Activated CD4-positive, CD25-positive, alpha-beta regulatory T cell treated with anti-CD3 and anti-CD28 coated beads, Interleukin-2, amount 50 U/mL, for 16 hours (primary cell): ENCODE measurements at places on chromosomes 5 and 9.

DNA sequence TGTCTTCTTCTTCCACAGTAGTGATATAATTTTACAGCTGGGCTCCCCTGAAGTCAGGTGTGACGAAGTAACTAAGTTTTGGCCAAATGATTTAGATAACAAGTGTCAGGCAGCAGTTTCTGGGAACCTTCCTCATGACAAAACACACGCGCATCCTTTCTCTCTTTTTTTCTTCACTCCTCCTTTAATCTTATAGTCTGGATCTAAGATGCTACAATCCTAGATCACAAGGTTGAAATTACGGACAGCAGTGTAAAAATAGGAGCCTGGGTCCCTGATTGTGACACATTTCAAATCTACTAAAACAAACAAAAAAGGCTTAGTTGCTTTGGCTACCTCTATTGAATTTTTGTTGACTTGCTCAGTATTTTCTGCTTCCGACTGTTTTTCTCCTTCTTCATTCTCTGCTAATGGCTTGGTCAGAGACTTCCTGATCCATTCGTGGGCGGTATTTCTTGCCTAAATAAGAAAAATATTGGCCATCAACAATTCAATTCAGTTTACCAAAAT, 36.1 kb downstream of the FAM114A2 start:
- no peak for DNase-seq

GRCh38 chr9:136860529-136860928, 5.6 kb downstream of the EDF1 start:
- DNase-seq: no peak

DNA sequence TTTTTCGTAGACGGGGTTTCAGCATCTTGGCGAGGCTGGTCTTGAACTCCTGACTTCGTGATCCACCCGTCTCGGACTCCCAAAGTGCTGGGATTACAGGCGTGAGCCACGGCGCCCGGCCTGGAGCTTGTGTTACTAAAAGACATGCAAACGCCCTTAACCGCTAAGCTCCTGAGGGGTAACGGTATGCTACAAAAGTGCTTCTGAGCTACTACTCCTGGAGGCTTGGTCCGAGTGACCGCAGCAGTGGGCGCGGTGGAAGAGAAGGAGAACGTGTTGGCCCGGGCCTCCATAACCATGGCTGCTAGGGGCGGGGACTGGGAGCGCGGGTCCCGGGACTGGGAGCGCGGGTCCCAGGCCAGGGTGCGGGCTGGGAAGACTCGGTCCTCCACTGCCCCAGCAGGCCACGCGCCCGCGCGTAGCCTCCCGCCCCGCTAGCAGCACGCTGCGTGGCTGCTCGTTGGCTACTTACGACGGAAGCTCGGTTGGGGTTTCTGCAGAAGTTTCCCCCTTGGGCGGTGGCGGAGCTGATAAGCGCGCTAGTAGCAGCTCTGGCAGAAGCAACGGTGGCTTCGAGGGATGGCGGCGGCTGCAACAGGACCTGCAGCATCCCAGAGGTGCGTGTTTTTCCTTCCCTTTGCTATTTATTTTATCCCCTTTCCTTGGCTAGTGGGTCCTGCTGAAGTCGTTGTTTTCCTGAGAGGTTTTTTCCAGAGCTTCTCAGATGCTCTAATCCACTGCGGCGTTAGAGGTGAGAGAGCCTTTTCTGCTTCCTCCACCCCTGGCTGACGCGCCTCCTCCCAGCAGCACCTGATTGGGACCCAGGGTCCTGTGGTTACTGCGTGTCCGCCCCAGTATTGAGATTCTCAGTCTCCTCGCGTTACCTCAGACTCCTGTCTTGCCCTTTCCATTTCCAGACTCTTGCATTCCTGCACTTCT, 69.2 kb upstream of the CCDC180 start:
- DNase-seq: peak; percentile 37

DNA sequence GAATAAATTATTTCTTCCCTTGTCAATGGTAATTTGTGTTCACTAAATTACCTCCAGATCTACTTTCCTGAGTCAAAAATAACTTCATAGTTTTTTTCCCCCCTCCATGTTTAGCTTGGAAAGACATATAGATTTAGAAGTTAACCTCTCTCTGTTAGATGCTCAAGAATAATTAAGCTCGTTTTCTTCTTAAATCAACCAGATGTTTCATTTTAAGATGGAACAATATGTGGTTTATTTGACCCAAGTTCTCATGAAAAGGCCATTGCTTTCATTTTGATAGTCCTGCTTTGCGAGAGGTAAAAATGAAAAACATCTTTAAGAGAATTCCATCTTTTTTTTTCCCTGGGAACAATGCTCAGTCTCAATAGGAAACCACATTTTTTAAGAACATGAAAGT, 27.7 kb upstream of the GAS1 start:
- no peak for DNase-seq

- no peak for DNase-seq
These were observed 372.2 kb downstream of the NFIB start for GRCh38 chr9:13941714-13942113.

- no peak for DNase-seq
These were observed 131.5 kb upstream of the GRHPR start for GRCh38 chr9:37290940-37291485.

- DNase-seq: no peak
These were observed 336.7 kb upstream of the KIF2A start for GRCh38 chr5:61969347-61969746.

GRCh38 chr5:122008061-122008460, 46.3 kb downstream of the SRFBP1 start:
- no peak for DNase-seq

- no peak for DNase-seq
These were observed 9.0 kb upstream of the MOB3B start for GRCh38 chr9:27538647-27539046.

GRCh38 chr9:27634879-27635278, 61.6 kb upstream of the C9orf72 start:
- no peak for DNase-seq

- no peak for DNase-seq
These were observed 151.4 kb upstream of the RETREG1 start for GRCh38 chr5:16768184-16768583.

- DNase-seq: no peak
These were observed 12.7 kb downstream of the CSF1R start for GRCh38 chr5:150073677-150074076.

DNA sequence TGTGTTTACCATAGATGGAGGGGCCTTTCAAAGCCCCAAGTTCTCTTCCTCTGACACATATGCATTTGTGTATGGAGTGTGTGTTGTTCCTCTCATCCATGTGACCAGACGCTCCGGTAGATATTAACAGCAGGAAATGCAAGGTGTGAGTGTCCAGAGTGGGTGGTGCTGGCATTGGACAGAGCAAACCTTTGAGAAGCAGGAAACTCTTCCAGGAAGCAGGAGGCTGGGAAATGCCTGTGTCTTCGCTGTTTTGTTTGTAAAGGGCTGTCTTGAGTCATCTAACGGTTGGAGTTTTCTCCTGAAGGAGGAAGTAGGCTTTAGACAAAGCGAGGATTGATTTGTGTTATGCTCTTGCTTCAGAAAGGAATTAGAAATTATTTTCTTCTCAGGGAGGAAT, 370.9 kb downstream of the PLK2 start:
- no peak for DNase-seq

DNA sequence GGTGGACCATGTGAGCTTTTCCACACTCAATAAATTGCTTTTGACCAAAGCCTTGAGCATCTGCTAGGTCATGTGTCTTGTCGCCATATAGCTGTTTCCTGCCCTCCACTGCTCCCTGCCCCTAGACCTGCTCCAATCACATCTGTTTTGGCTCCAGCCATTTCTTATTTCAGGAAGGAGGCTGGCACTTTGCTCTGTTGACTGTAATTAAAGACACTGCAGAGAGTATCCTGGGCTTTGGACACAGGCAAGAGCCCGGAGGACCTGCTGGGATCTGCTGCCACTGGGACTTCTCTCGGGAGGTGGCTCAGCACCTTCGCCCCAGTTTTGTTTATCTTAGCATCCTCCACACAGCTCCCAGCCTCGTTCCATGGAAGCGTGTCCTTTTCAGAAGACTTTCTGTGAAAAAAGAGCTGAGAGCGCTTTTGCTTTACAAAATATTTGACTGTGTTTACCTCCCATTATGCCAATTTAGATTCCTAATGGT, 153.2 kb downstream of the MED10 start:
- DNase-seq: no peak

DNA sequence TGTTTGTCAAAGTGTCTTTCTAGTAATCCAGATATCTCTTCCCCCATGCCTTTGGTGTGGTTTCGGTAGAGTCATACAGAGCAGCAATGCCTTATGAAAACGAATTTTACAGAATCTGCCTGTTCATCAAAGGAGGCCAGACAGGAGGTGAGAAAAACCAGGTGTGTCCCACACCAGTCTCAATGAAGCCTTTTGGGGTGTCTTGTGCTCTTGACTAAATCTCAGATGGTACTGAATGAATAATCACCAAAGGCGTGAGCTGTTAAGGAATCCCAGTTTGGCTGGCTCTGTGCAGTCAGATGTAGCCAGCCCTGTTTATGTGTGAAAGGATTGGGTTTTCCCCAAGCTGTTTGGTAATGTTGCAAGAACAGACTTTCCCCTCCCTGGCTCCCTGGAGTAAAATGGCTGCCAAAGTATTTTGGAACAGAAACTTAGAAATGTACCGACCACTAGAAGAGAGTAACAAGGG, 70.8 kb upstream of the CDKN2B start:
- peak; percentile 22 for DNase-seq
